Fibroblast of the aortic adventitia (primary cell): ENCODE measurements at places on chromosomes 5 and 9. TPM values are rescaled to one million over a fixed set of nuclear protein-coding genes. Genes with fewer than 3 reads are reported as not detected.

DBH gene
- total RNA-seq, result not detected in 2 replicates

QRFP gene
- not detected in 2 replicates for total RNA-seq

TTC16 gene
- not detected in 2 replicates for total RNA-seq

ZBTB34 gene
- 7.3 and 8.8 TPM in 2 replicates for total RNA-seq

TMC1 gene
- 0.36 and 0.49 TPM in 2 replicates for total RNA-seq

TMED7 gene
- 30.5 and 181 TPM in 2 replicates for total RNA-seq

DNA sequence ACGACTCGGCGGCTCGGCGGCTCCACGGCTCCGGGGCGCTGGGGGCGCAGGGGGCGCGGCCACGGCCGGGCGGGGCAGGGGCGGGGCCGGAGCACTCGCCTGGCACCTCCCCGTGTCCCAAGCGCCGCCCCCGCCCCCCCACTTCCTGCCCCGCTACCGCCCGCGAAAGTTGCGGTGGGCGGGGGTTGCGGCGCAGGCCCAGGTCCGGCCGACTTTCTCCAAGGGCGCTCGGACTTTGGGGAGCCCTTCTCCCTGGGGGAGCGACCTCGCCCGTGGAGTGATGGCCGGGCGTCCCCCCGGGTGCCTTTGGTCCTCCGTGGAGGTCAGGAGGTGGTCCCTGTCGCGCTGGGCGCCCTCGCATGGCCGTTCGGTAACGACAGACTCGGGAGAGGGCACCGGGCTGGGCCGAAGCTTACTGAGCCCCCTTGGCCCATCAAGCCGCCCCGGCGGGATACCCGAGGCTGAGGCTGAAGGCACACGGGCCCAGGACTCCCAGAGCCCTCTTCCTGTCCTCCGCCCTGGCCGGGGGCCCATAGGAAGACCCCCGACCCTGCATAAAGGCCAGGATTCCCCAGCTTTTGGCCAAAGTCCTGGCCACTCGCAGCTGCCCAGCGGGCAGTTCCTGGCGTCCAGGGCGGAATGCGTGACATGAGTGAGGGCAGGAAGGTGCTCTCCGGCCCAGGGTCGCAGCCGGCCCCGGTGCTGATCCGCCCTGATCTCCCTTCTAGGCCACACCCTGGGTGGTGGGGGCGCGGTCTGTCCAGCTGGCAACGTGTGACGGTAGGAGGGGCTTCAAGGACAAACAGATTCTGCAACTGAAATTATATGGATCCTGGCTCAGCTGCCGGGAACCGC, 883 bp upstream of the VAV2 start:
- DNase-seq, result peak; percentile 89

DNA sequence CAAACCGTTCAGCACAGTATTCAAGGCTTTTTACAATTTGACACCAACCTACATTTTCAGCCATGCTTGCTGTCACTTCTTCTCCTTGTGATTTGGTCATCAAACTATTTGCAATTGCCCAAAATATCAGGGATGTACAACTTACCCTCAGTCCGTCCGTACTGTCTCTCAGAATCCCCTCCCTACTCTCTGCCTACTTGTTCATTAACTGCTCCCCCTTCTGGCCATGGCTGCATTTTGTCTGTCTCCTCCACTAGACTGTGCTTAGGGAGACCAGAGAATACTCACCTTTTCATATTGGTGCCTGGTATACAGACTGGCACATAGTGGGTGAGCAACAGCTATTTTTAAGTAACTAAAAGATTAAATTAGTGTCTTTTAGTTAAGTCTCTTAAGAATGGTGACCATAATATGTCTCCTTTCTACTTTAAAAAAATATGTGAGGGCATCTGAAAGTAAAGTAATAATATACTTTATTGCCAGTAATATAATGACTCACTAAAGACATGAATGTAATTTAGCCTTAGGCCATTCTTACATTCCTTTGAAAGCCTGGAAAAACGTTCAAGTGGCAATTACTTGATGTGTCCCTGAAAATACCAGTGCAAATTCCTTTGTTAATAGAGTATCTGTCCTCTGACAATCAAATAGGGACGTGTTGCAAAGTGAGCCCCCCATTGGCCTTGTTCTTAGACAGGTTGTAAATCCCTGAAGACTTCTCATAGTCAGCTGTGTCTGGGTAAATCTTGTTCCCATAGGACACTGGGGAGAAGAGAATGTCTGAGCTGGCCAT, 27.8 kb downstream of the PRLR start:
- DNase-seq, result peak; percentile 54

- peak; percentile 63 for DNase-seq
These were observed 1.2 kb downstream of the RIC1 start for GRCh38 chr9:5630081-5630507.

- no peak for DNase-seq
These were observed 283.3 kb downstream of the GABRB2 start for GRCh38 chr5:161263191-161263590.

DNA sequence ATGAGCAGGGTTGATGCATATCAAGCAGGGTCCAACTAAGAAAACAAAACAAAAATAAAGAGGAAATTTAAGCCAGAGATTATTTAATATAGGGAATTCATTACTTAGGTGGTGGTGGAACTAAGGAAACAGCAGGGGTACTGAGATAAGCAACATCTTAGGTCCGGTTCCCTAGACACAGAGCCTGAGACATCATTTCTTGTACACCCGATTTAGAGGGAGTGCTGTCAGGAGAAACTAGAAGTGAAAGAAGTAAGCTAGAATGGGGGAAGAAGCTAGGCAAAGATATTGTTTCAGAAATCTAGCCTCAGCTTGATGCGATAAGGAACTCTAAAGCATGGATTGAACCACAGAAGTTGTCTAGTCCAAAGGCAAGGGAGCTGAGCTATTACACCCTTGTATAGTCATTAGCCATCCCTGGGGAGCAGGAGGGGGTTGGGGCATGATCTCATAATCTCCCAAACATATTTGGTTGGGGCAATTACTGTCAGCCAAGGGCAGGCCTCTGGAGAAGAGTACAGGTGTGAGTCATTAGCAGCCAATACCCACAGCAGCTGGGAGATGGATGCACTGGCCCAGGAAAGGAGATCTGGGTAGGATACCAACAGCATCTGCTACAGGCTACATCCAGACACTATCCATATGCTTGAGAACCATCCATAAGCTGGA, 194.5 kb downstream of the ARL15 start:
- DNase-seq, result no peak

DNA sequence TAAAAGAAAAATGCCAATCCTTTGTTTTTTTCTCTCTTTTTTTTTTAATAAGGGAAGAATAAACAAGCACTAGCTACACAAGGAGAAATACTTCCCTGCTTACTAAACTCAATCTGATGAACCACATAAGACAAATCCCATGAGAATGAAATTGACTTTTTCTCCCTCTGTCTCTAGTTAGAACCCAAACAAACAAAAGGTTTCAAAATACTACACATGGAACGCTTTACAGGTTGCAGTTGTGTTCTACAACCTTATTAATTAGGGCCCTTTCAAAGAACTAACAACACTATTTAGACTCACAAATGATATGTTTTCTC, 124.5 kb downstream of the PDE4D start:
- no peak for DNase-seq

DNA sequence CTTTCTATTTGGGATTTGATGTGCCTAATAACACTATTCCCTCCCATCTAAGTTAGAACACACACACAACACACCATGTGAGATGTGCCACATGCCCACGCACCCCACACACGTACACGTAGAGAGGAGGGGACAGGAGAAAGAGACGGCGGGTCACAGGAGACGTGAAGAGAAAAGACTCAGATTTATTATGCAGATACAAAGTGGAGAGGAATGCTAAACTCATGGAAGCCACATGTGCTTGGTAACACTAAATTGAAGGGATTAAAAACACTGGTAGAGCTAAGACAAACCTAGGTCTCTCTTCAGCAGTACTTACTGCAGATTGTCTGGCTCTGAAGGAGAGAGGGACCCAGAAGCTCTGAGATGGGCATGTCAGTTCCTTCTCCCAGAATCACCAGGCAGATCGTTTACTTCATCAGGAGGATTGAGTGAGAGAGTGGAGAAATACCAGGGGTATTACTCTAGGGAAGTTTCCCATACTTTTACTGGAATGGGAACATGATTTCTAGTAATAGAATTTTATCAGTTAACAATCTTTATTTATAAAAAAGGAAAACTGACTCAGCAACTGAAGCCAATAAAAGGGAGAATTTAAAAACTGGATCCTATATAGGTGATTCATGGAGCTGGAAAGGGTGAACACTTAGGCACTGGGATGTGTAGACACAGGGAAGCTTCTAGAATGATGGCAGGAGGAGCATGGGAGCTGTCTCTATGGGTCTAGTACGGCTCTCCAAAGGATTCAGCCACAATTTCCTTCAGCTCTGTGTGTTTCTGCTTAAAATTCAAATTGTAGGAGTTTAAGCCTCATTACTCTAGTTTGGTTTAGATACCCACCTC, 139.4 kb downstream of the MACIR start:
- DNase-seq, result peak; percentile 44

DNA sequence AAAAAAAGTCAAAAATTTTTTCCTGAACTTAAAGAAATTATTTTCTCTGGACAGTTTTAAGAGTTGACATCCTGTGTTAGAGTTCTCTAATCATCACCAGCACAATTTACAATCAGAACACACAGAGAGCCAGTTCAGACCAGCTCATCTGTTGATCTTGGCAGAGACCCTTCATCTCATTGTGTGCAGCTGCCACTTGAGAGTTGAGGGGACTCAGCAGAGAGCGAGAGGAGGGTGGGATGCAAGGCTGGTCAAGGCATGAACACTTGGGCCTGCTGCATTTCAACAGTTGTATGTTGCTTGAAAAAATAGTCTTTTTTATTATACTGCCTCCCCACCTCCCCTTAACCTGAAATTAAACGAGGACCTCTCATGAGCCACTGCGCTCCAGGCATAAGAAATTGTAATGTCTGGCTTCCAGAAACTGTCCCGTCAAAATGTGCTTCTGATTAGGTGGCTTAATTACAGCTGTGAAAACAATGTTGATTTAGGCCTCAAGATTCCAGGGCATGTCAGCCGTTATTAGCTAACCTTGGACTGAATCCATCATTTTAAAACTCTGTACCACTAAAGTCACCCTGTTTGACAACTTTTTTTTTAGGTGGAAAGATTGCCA, 383.6 kb downstream of the CCDC171 start:
- peak; percentile 63 for DNase-seq

- DNase-seq, result peak; percentile 71
These were observed 792 bp downstream of the NTMT1 start for GRCh38 chr9:129626625-129627284.

DNA sequence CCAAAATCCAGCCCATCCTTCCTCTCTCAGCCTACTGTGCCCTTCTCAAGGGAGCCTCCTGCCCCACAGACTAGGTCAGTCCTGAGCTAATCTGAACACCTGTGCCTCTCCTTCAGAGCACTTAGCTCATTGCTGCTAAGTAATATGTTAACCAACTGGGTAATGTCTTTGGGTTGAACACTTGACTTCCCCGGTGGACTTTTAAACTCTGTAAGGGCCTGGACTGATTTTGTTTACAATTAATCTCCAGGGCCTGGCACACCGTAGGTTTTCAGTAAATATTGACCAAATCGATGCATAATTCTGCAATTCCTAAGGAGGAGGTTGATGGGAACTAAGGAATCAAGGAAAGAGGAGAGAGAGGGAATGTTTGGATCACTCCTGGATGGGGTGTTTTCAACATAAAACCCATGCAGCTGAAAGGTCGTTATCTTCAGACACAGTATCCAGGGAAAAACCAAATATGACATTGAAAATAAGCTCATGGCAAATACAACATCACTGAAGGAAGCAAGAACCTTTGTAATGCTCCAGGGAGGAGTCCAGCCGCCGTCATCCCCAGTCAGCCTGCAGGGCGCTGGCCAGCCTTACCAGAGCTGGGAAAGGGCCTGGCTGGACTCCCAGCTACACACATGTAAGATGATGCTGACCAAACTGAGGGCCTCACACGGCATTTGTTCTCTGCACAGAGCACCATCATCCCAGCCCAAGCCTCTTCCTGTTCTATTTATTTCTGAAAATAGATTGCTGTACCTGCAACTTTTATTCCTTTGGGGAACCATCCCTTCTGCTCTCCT, 166.3 kb downstream of the C5orf15 start:
- peak; percentile 82 for DNase-seq

DNA sequence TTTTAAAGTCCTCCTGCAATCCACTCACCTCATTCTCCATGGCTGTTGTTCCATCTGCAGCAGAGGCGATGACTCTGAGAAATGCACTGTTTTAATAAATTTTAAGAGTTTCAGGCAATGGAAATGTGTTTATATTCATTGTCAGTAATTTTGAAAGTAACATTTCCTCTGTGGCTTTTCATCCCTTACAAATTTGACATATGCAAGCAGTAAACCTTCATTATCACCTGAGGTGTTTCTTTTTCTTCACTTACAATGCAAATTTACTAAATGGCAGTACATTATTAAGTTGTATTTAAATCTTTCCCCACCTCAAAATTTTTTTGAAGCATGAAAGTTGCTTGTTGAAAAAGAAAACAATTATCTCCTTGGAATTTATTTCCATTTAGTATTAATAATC, 136.9 kb downstream of the DIRAS2 start:
- no peak for DNase-seq

DNA sequence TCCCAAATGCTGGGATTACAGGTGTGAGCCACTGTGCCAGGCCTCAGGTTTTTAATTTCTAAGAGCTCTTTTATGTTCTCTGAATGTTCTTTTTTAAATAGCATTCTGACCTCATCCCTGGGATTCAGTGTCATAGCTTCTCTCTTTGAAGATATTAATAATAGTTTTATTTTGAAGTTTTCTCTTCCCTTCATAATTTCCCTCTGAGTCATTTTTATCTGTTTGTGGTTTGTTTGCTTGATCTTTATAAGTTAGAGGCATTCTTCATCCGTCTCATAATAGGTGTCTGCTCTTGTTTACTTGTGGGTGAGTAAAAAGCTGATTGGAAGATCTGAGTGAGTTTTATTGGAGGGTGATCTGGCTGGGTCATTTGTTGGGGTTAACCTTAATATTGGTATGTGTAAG, 12.5 kb upstream of the MAMDC2 start:
- peak; percentile 35 for DNase-seq

- DNase-seq, result no peak
These were observed 61.3 kb upstream of the STXBP1 start for GRCh38 chr9:127550751-127551150.

GRCh38 chr9:7318920-7319319, 480.7 kb downstream of the DMAC1 start:
- DNase-seq, result no peak

GRCh38 chr9:103721056-103721455, 373.1 kb upstream of the SMC2 start:
- no peak for DNase-seq

- no peak for DNase-seq
These were observed 2.5 kb upstream of the PSMD5 start for GRCh38 chr9:120845255-120845654.

GRCh38 chr5:98734646-98735045, 38.8 kb upstream of the RGMB start:
- no peak for DNase-seq

DNA sequence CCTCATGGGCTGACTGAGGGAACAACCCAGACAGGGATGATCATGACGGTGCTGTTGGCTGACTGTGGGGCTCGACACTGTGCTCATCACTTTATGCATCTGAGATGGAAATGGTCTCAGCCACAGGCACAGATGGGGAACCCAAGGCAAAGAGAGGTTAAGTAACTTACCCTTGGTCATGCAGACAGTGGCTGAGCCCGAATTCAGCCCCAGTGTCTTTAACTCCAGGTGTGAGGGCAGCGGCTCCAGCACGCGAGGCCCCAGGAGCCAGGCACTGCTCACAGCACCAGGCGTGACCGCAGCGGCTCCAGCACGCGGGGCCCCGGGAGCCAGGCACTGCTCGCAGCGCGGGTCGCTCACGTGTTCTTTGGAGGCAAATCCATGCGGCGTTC, 45.3 kb upstream of the FCN1 start:
- DNase-seq, result no peak

- peak; percentile 56 for DNase-seq
These were observed 159.1 kb upstream of the PPP2R2B start for GRCh38 chr5:147037515-147038205.
